ENCODE measurements at places on chromosomes 4 and X. TPM values are rescaled to one million over a fixed set of nuclear protein-coding genes. Genes with fewer than 3 reads are reported as not detected.

The VEGFC gene
- 6.6 TPM for polyA plus RNA-seq

The RADX gene
- polyA plus RNA-seq, result 8.5 TPM

The CHRNA9 gene
- 0.07 TPM for polyA plus RNA-seq

The FAM241A gene
- polyA plus RNA-seq, result 1.3 TPM

The LEF1 gene
- 8.5 TPM for polyA plus RNA-seq

The DMRTC1 gene
- not detected for polyA plus RNA-seq

The SLC4A4 gene
- polyA plus RNA-seq, result 11.2 TPM

DNA sequence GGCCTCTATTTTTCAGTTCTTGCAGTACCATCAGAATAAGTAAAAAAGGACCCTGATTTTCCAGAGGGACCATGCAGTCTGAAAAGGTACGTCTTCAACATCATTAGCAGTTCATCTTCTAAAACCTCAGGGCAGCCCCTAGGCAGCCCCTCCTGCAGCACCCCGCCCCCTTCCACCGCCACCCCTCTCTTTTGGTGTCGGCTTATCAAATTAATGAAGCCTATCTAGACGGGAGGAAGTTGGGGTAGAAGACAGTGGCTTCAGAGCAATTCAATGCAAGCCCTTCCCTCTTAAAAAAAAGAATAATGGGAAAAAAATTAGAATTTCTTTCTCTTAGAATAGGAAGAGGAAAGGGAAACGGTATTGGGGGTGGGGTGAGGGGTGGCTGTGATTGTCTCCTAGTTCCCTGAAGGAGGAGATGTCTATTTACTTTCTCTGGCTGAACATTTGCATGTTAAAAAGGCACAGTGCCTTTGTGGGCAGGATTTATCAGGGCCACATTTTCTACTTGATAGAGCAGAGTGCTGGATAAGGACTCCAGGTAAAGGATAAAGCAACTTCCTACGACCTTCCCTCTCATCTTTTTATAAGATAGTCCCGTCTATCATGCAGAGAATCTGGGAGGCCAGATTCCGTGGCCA lies 159.4 kb downstream of the MGST2 start:
- no peaks in the 10 kb centered on the region for H3K27me3 ChIP-seq
- H3K27ac ChIP-seq, result no peak overlapping the region
- no peak overlapping the region for H3K4me3 ChIP-seq
- DNase-seq, result no peak

GRCh38 chr4:76311896-76312331 lies 5.4 kb downstream of the STBD1 start:
- peaks cover 32% of the 10 kb centered on the region for H3K4me1 ChIP-seq
- H3K36me3 ChIP-seq, result peaks cover 10% of the 10 kb centered on the region
- no peak overlapping the region for H3K27ac ChIP-seq
- no peaks in the 10 kb centered on the region for H3K27me3 ChIP-seq

DNA sequence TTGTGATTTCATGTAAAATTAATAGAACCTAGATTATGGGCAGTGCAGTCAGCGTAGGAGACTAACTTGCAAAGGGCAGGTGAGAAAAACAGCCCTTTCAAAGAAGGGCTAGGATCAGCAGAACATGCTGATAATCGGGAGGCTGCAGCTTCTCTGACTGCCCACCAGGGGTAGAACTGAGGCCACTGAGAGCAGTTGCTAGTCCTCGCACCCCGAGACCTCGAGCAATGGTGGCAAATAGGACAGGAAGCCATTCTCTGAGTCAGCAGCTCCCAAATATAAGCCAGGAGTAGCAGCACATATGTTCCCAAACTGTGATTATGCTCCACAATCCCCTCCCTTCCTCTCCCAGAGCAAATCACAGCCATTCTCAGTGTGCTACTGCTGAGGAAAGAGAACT lies 186.5 kb downstream of the MSL3 start:
- no peak overlapping the region for H3K4me3 ChIP-seq
- no peaks in the 10 kb centered on the region for H3K36me3 ChIP-seq
- no peaks in the 10 kb centered on the region for H3K27me3 ChIP-seq
- no peak overlapping the region for H3K27ac ChIP-seq
- DNase-seq, result peak; percentile 9
- H3K4me1 ChIP-seq, result no peaks in the 10 kb centered on the region

- H3K4me3 ChIP-seq, result no peak overlapping the region
- no peaks in the 10 kb centered on the region for H3K27me3 ChIP-seq
- H3K27ac ChIP-seq, result no peak overlapping the region
- H3K4me1 ChIP-seq, result peaks cover 3% of the 10 kb centered on the region
- H3K36me3 ChIP-seq, result no peaks in the 10 kb centered on the region
- DNase-seq, result no peak
These were observed 909.0 kb upstream of the PCDH10 start for GRCh38 chr4:132240081-132240480.

- no peak overlapping the region for H3K27ac ChIP-seq
- H3K27me3 ChIP-seq, result no peaks in the 10 kb centered on the region
- H3K4me1 ChIP-seq, result no peaks in the 10 kb centered on the region
- no peak for DNase-seq
These were observed 142.7 kb downstream of the NPNT start for GRCh38 chr4:106038012-106038411.

- H3K27ac ChIP-seq, result no peak overlapping the region
- H3K4me1 ChIP-seq, result no peaks in the 10 kb centered on the region
- no peaks in the 10 kb centered on the region for H3K27me3 ChIP-seq
- no peak for DNase-seq
- no peaks in the 10 kb centered on the region for H3K36me3 ChIP-seq
These were observed 97.5 kb upstream of the STX18 start for GRCh38 chr4:4639370-4639769.

DNA sequence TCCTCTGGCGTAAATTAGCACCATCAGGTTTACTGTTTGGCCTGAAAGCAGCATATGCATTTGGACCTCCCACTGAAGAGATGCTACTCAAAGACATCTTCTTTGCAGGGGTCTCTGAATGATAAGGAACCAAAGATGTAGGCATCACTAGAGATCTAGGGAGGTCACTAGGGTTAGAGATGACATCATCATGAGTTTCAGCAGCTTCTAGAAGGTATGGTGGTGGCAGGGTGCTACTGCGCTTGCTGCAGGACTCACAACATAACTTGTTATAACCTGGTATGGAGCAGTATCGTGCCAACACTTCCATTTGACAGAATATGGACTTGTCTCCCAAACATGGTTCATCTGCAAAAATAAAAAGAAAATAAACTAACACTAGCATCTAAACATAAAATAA lies 251.6 kb downstream of the NPFFR2 start:
- H3K27ac ChIP-seq, result no peak overlapping the region
- H3K4me3 ChIP-seq, result no peak overlapping the region
- H3K36me3 ChIP-seq, result no peaks in the 10 kb centered on the region

DNA sequence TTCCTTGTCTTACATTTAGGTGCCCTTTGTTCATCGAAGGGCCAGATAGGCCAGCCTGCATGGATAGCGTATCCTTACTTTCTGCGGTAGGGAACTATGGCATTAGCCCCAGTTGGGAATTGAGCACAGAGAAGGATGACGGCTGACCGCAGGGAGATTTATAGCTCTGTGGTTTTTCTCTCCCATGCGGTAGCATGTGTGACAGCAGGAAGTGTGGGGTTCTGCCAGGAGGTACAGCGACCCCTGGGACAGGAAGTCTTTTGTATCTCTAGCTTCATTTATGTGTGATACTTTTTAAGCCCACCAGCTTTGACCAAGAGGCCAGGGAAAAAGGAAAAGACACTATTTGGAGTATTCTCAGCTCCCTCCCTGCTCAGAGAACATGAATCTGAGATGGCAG lies 33.1 kb downstream of the GAB3 start:
- H3K27me3 ChIP-seq, result no peaks in the 10 kb centered on the region
- no peak for DNase-seq
- H3K27ac ChIP-seq, result no peak overlapping the region
- H3K4me3 ChIP-seq, result no peak overlapping the region
- no peaks in the 10 kb centered on the region for H3K36me3 ChIP-seq

GRCh38 chrX:46642145-46642544 lies 68.6 kb downstream of the CHST7 start:
- H3K36me3 ChIP-seq, result no peaks in the 10 kb centered on the region
- no peaks in the 10 kb centered on the region for H3K27me3 ChIP-seq
- H3K4me1 ChIP-seq, result no peaks in the 10 kb centered on the region
- no peak overlapping the region for H3K4me3 ChIP-seq
- no peak overlapping the region for H3K27ac ChIP-seq
- no peak for DNase-seq

DNA sequence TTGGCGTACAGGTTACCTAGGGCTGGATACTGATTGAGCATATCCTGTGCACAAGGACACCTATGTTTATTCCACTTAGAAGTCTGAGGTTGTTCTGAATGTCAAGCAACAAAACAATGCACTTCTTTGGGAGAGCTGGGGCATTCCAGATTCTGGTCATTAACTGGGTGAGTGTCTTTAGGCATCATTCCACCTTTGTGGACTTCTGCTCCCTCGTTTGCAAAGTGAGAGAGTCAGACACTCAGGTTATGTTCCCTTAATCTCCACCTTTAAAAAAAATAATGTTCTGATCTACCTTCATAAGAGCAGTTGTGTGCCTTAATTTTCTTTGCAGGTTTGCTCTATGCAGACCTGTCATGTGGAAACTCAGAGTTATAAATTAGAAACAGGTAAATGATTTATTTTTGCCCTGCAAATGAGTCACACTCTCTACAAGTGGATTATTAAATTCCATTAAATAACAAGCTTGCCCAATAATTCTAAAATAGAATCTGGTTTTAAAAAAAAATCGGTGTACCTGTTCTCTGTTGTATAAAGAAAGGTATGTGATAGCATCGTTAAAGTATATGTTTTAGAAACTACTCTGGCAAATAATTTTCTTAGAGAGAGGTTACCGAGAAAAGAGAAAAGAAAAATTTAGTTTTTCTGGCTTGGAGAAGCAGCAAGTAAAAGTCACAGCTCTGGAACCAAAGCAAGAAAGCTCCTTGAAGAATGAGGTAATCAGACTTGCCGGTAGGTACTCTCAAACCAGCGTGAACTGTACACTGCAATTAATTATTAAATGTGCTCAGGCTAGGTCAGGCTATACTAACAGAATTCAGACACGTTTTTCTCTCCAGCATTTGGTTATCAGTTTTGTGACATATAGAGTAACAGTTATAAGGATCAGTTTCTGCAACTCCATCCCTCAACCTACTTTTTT lies 93.2 kb downstream of the SORBS2 start:
- no peaks in the 10 kb centered on the region for H3K36me3 ChIP-seq
- H3K4me3 ChIP-seq, result no peak overlapping the region
- H3K27me3 ChIP-seq, result no peaks in the 10 kb centered on the region
- peaks cover 11% of the 10 kb centered on the region for H3K4me1 ChIP-seq
- no peak for DNase-seq

- no peaks in the 10 kb centered on the region for H3K36me3 ChIP-seq
- no peaks in the 10 kb centered on the region for H3K4me1 ChIP-seq
- no peak overlapping the region for H3K27ac ChIP-seq
- H3K4me3 ChIP-seq, result no peak overlapping the region
- no peaks in the 10 kb centered on the region for H3K27me3 ChIP-seq
These were observed 15.6 kb downstream of the TRIML1 start for GRCh38 chr4:188154668-188155405.

DNA sequence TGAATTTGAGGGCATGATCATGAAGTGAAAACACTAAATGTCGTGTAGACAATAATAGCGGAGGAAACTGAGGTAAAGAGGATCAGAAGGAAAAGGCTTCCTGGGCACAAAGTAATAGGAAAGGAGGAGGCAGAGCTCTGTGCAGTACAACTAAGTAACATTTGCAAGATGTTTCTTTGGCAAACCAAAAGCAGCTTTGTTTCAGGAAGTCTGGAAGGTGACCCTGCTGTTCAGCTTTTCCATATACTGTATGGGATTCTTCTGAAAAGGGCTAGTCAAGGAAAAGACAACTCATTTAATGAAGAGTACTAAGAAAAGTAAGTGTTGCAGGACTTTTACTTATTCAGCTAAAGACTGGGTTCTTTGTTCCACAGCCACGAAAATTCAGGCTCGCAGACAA lies 463.1 kb downstream of the PCDH7 start:
- DNase-seq, result no peak

DNA sequence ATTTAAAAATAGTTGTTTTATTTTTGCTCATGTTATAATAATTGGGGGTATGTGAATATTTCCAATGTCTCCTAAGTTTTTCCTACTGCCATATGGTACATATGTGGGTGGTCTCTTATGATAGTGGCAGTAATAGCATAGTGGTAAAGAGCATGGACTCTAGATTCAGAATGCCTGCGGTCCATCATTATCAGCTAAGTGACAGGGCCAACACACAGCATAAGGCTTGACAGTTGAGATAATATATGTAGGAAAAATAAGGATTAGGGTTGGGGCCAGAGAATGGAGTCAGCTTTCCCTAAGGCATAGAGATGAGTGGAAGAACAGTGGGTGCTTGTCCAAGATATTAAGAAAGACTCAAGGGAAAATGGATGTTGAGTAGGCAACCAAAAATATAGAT lies 2707.5 kb downstream of the PCDH7 start:
- no peak overlapping the region for H3K4me3 ChIP-seq
- H3K4me1 ChIP-seq, result no peaks in the 10 kb centered on the region
- H3K27me3 ChIP-seq, result no peaks in the 10 kb centered on the region
- no peaks in the 10 kb centered on the region for H3K36me3 ChIP-seq

DNA sequence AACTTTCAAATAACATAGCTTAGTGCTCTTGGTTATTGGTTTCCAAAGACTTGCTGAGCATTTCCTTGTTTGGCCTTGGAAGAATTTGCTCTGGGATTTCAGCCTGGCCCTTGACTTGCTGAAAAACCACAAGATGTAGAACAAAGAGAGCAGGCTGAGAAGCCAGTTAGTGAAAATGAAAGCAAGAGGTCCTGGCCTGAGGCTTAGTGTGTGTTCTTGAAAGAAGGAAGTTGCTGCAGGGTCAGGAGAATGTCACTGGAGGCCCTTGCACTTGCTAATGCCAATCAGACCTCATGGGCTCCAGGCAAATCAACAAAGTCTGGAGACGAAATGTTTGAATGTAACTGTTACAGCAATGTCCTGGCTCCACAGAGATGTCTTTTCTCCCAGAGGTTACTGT lies 79.4 kb downstream of the SYNPO2 start:
- H3K4me3 ChIP-seq, result no peak overlapping the region
- H3K36me3 ChIP-seq, result no peaks in the 10 kb centered on the region
- no peaks in the 10 kb centered on the region for H3K27me3 ChIP-seq
- H3K27ac ChIP-seq, result peak overlapping the region; percentile 61

GRCh38 chr4:169032194-169032593 lies 22.1 kb upstream of the CBR4 start:
- H3K36me3 ChIP-seq, result no peaks in the 10 kb centered on the region
- no peak for DNase-seq
- no peaks in the 10 kb centered on the region for H3K27me3 ChIP-seq
- no peak overlapping the region for H3K27ac ChIP-seq
- H3K4me1 ChIP-seq, result no peaks in the 10 kb centered on the region

DNA sequence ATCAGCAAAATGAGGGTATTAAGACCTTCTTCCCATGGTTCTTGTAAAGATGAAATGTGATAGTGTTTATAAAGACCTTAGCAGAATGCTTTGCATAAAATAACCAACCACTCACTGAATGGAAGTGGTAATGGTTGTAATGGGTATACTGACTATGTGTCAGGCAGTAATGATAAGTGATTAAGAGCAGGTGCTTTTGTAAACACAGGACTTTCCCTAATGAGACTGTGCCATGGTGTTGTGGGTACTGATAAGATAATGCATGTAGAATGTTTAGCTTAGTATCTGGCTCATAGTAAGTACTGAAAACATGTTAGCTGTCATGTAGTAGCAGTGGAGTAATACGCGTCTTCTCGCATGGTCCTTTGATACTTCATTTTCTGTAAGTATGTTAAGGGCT lies 6.9 kb downstream of the LSM6 start:
- no peak overlapping the region for H3K27ac ChIP-seq
- H3K36me3 ChIP-seq, result peaks cover 29% of the 10 kb centered on the region
- H3K4me3 ChIP-seq, result no peak overlapping the region
- DNase-seq, result no peak

GRCh38 chrX:6472652-6473342 lies 62.1 kb downstream of the VCX3A start:
- H3K4me3 ChIP-seq, result no peak overlapping the region
- no peak for DNase-seq
- no peaks in the 10 kb centered on the region for H3K27me3 ChIP-seq
- no peaks in the 10 kb centered on the region for H3K4me1 ChIP-seq

Measured in large intestine (tissue), 12 donors.